Ascending aorta (tissue), 2 donors: ENCODE measurements at places on chromosomes 6 and 20.

- no peak overlapping the region for H3K4me3 ChIP-seq
- DNase-seq, result no peak
- H3K27me3 ChIP-seq, result no peaks in the 10 kb centered on the region
- no peaks in the 10 kb centered on the region for H3K36me3 ChIP-seq
- H3K27ac ChIP-seq, result no peak overlapping the region
- H3K4me1 ChIP-seq, result no peaks in the 10 kb centered on the region
Observed at GRCh38 chr6:64459411-64459944, 823.9 kb downstream of the PHF3 start.

DNA sequence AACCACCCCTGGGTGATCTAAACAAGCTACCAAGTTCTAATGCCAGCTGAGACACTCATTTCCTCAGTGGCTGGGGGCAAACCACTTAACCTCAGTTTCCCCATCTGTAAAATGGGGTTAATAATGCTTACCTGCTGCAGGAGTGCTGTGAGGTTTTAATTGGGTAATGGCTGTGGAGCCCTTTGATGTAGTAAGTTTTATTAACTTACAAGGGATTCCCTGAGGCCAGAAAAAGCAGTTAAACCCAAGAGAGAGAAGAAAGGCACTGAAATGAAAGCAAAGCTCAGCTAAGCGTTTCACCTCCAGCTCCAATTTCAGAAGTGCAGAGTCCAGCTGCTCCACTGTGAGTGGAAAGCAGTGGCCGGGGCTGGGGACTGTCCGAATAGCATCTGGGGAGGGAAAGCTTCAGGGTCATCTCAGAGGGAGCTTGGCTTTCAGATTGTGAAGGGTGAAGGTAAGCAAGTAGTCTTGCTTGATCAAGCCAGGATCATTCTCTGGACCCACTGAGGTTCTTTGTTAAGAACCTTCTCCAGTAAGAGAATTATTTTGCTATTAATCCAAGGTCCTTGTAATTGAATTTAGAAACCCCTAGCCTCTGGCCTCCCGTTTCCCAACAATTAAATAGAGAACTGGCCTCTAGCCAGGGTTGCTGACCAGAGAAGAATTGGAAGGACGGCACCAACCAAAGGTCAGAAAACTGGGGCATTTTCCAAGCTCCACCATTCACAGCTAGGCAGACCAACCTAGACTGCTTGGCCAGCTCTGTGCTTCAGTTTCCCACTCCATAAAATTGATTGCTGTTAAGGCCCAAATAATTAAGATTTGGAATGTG is 20.9 kb upstream of the TCP11 start:
- H3K4me3 ChIP-seq, result peak overlapping the region; percentile 14
- DNase-seq, result no peak
- H3K36me3 ChIP-seq, result no peaks in the 10 kb centered on the region
- no peaks in the 10 kb centered on the region for H3K4me1 ChIP-seq
- H3K27ac ChIP-seq, result peak overlapping the region; percentile 68

- no peaks in the 10 kb centered on the region for H3K36me3 ChIP-seq
- H3K27me3 ChIP-seq, result no peaks in the 10 kb centered on the region
- DNase-seq, result no peak
Observed at GRCh38 chr6:79604583-79605037, 26.5 kb upstream of the SH3BGRL2 start.

- no peak overlapping the region for H3K27ac ChIP-seq
- H3K36me3 ChIP-seq, result no peaks in the 10 kb centered on the region
Observed at GRCh38 chr20:19231359-19232035, 19.1 kb downstream of the SLC24A3 start.

- peak overlapping the region; percentile 88 for H3K27ac ChIP-seq
- peaks cover 82% of the 10 kb centered on the region for H3K4me1 ChIP-seq
- no peaks in the 10 kb centered on the region for H3K36me3 ChIP-seq
- no peak for DNase-seq
Observed at GRCh38 chr20:25037288-25038102, 20.4 kb downstream of the ACSS1 start.

DNA sequence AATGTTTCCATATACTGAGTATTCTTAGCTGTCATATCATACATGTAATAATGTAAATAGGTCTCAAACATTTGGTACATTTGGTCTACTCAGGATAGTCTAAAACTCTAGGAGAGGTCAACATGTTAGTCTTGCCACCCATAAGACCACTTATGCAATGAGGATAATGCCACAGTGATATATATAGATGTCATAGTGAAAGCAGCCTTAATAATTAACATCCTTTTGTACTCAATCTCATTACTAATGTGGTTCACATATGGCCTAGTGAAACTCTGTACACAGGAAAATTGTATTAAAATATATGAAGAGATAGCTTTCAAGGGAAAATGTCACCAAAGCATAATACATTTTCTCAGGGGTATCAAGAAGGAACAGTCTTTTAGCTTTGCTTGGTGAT is 577.9 kb downstream of the TFAP2B start:
- no peaks in the 10 kb centered on the region for H3K4me1 ChIP-seq
- no peaks in the 10 kb centered on the region for H3K36me3 ChIP-seq
- no peak overlapping the region for H3K4me3 ChIP-seq
- H3K27ac ChIP-seq, result no peak overlapping the region

GRCh38 chr20:43513931-43514647 is 6.6 kb downstream of the L3MBTL1 start:
- H3K36me3 ChIP-seq, result no peaks in the 10 kb centered on the region
- peak overlapping the region; percentile 66 for H3K27ac ChIP-seq
- H3K4me1 ChIP-seq, result no peaks in the 10 kb centered on the region
- H3K4me3 ChIP-seq, result peak overlapping the region; percentile 73
- DNase-seq, result peak; percentile 99

DNA sequence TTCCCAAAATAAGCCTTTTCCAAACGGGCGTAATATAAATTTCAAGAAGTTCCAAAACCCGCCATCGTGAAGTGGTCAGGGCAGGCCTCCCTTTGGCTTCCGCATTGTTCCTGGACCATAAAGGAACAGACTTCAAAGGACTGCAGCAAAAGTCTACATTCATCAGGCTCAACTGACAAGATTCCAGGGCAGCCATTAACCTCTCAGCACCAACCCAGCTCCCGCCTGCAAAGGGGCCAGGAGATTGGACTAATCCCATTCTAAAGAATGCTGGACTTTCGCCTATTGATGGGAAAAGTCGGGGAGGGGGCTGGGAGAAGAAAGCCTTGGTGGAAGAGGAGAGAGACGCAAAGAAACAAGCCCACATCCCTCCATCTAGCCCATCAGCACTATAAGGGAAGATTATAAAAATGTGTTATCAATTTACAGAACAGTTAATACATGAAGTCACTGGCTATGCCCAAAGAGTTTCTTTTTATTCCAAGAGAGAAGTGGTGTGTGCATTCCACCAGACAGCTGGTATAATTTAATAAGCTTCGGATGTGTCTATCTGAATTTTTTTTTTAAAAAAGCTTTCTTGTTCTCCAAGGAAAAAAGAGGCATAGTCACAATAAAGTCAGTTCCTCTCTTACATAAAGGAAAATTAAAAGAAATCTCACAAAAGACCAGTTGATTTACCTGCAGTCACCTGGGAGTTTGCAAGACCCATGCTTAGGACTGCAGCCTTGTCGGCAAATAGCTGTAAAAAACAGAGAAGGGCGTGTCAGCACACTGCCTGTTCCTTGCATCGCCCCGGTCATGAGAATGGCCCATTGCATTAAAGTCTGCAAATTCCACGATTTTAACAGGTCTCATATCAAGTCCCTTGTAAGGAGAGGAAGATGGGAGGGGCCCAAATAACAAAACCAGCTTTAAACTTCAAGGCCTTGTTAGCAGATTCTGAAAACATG is 17.8 kb downstream of the JAG1 start:
- H3K27ac ChIP-seq, result peak overlapping the region; percentile 93
- H3K36me3 ChIP-seq, result peaks cover 76% of the 10 kb centered on the region
- no peaks in the 10 kb centered on the region for H3K27me3 ChIP-seq
- peaks cover 96% of the 10 kb centered on the region for H3K4me1 ChIP-seq
- DNase-seq, result no peak
- no peak overlapping the region for H3K4me3 ChIP-seq

DNA sequence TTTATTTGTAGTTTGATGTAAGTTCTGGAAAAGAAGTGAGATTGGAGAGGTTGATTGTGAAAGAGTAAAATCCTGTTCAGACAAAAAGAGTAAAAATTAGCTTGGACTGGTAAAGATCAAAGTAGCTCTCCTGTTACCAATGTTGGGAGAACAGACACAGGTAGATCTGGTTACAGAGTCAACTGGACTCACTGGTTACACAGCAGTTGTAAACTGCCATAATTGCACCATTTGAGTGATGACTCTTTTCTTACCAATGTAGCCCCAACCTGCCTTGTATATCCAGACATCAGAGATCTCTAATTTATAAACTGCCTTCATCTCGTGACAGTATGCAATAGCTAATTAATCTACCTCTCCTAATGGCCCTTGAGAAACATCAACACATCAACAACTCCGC is 165.6 kb upstream of the PRSS16 start:
- H3K27ac ChIP-seq, result no peak overlapping the region
- no peaks in the 10 kb centered on the region for H3K4me1 ChIP-seq
- H3K36me3 ChIP-seq, result no peaks in the 10 kb centered on the region
- no peak overlapping the region for H3K4me3 ChIP-seq
- no peak for DNase-seq
- no peaks in the 10 kb centered on the region for H3K27me3 ChIP-seq

- H3K4me1 ChIP-seq, result peaks cover 3% of the 10 kb centered on the region
- no peak for DNase-seq
- no peaks in the 10 kb centered on the region for H3K27me3 ChIP-seq
- H3K36me3 ChIP-seq, result no peaks in the 10 kb centered on the region
- H3K27ac ChIP-seq, result no peak overlapping the region
Observed at GRCh38 chr6:109865968-109866367, 112.1 kb upstream of the GPR6 start.
